Hepatocyte (in vitro differentiated cells): ENCODE measurements at places on chromosomes 16 and 17.

- DNase-seq: no peak
These were observed 553.2 kb downstream of the MAF start for GRCh38 chr16:79047337-79047736.

DNA sequence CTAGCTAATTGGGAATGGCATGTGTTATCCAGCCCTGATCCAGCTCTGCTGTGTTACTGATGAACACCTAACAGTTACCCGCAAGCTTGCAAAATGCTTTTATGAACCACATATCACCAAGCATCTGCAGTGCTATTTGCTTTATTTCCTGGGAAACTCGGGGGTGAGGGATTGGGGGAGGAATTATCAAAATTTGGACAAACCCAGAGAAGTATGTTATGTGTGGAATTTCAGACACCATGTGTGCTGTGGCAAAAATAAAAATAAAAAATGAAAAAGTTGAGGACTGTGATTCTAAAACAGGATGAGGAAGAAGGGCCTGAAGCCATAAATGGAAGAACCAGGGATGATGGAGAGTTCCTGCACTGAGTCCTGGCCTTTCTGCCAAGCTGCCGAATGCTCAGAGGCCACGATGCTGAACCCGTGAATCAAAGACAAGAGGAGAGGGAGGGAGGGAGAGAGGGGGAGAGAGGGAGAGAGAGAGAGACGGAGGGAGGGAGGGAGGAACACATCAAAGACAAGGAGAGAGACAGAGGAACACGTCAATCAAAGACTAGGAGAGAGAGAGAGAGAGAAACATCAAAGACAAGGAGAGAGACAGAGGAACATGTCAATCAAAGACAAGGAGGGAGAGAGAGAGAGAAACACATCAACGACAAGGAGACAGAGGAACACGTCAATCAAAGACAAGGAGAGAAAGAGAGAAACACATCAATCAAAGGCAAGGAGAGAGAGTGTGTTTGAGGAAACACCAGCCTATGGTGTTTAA lies 89.8 kb downstream of the MRM3 start:
- no peak for DNase-seq

GRCh38 chr17:55440391-55440790 lies 18.8 kb upstream of the MMD start:
- DNase-seq: no peak

- peak; percentile 33 for DNase-seq
These were observed 55.5 kb downstream of the SYT17 start for GRCh38 chr16:19223235-19224170.

DNA sequence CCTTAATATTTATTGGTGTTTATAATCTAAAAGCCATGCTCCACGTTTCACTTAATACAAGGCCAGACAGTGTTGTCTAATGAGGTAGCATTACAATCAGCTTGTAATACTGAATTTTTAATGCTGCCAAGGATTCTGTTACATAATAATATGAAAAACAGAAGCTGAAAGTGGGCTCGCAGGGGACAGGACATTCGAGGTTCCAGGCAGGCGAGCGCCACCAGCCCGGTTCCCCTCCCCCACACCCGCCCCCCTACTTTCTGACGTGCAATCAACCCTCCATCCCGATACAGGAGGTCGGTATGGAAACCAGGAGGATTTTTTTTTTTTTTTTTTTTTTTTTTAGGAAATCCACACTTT lies 6.2 kb upstream of the ZFHX3 start:
- DNase-seq: no peak

GRCh38 chr16:11100239-11100750 lies 155.7 kb downstream of the SOCS1 start:
- peak; percentile 55 for DNase-seq

DNA sequence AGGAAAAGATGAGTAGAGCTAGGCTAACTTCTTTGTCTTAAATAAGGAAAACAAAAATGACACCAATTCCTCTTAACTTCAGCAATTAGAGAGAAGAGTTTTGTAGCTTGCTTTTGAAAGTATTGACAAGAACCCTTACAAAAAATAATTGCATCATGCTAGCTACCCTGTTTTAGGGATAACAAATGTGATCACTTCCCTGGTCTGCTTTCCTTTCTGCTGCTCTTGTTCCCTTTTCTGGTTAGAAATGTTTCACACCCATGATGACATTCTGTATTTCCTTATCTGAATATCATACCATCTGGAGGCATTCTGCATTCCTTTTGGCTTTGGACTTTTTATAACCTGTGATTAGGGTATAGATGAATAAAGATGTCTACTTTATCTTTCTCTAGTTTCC lies 9.9 kb upstream of the SMIM36 start:
- no peak for DNase-seq

DNA sequence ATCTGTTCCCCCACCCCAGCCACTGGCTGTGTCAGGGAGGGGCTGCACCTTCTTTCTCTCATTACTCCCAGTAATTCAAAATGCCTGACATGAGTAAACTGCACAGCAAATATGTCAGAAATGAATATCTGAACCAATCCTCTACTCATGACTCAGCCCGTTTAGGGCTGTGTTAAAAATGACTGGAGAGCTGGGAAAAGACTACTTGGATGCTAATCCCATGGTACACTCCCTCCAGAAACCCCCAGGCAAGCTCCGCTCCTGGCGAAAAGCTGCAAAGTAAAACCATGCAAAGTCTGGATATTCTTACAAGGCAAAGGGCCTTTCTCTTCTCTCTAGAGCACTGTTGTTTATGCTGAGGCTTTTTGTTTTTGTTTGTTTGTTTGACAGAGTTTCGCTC lies 448.1 kb upstream of the DYNLRB2 start:
- DNase-seq: no peak

DNA sequence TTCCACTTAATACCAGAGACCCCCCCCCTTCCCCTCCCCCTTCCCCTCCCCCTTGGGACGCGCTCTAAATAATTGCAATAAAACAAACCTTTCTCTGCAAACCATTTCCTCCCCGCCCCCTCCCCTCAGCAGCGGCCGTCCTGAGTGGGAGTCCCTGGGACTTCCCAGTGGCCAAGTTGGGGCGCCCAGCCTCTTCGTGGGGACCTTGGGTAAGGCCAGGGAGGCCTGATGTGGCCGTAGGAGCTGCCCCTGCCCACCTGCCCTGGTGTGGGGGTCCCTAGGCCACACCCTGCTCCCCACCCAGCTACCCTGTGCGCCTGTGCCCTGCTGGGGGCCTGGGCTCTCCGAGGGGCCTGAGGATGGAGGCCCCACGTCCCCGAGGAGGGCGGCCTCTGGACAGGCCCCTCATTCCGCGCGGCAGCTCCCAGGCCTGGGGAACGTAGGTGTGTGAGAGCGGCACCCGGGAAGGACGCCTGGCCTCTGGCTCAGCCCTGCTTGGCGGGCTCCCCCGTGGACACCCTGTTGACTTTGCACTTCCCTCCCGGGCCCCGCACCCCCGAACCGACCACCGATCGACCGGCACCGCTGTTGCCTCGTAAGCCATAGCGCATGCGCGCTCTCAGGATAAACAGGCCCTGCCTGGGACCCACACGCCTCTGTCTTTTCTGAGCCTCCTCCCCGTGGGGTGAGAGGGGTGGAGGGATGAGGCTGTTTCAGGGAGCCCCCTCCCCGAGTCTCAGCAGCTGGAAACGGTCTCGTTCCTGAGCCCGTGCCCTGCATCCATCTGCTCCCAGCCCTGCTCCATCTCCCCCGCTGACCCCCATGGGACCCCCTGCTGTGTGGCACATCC lies 9.0 kb downstream of the NTHL1 start:
- DNase-seq: peak; percentile 69

DNA sequence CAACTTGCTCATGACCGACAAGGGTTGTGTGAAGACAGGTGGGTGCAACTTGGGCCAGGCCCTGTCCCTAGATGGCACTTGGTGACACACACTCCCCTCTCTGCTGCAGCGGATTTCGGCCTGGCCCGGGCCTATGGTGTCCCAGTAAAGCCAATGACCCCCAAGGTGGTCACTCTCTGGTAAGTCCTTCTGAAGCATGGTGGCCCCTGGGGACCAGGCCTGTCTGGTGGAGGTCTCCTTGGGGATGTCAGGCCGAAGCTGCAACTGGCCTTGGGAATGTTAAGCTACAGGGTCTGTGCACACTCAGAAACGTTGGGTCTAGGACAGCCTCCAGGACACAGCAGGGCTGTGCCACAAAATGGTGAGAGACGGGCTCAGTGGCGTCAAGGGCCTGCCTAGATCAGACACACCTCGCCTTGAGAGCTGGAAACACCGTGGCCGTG lies 6.8 kb downstream of the CDK10 start:
- DNase-seq: no peak

DNA sequence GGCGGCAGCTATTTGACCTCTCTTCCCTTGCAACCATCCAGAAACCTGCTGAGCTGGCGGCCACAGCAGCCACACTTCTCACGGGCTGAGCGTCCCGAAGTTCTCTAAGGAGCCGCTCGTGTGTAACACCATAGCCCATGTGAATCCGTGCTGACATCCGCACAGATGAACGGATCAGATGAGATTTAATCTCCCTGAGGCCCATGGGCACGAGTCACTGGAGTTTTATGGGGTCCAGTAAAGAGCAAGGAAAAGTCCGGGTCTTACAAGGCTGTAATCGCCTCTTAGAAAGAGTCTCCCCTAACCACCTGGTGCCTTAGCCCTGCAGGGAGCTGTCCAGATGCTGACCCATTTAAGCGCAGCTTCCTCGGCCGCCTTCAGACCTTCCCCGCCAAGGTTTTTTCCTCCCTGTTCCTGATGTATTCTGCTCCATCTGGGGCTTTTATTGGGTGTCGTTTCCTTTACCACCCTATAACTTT lies 5.5 kb upstream of the CACNG5 start:
- peak; percentile 91 for DNase-seq

DNA sequence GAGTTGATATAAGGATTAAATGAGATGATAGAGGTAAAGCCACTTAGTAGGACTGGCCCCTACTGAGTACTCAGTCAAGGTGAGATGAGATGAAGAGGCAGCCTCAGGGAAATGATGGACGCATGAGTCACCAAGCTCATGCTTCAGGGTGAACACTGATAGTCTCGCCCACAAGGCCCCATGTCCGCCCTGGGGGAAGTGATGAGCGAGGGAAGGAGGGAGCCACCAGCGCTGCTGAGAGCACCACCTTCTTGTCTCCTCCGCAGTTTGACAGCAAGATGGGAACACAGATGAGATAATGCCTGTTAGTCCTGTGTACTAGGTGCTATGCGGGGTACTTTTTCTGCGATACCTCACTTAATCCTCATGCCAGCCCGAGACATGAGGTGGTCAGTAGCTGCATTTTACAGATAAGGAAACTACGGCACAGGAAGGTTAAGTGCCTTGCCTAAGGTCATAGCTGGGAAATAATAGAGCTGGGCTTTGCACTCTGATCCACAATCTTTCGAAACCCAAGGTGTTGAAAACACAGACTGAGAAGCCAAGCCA lies 383.0 kb downstream of the CPPED1 start:
- DNase-seq: no peak

DNA sequence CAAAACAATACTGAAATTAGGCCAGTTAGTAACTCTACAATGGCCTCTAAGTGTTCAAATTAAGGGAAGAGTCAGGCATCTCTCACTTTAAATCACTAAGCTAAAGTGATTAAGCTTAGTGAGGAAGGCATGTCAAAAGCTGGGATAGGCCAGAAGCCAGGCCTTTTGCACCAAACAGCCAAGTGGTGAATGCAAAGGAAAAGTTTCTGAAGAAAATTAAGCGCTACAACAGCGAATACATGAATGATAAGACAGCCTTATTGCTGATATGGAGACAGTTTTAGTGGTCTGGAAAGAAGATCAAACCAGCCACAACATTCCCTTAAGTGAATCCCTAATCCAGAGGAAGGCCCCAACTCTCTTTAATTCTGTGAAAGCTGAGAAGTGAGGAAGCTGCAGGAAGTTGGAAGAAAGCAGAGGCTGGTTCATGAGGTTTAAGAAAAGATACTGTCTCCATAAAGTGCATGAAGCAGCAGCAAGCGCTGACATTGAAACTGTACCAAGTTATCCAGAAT lies 12.1 kb downstream of the RFWD3 start:
- no peak for DNase-seq

DNA sequence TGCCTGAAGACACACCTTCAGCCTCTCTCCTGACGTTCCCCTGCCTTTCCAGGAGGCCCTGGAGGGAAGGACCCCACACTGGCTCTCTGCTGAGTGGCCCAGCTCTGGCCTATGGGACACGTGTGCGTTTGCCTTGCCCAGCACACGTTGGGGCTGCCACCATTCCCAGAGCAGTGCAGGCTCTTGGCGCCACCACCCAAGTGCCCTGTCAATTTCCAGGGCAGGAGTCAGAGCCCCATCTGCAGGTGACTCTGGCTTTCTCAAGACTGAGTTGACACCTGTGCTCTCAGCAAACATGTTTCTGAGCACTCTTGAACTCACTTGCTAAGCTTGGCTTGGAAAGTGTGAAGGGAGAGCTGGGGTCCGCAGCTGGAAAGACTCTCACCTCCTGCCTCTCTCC lies 4.7 kb upstream of the IRF8 start:
- no peak for DNase-seq

DNA sequence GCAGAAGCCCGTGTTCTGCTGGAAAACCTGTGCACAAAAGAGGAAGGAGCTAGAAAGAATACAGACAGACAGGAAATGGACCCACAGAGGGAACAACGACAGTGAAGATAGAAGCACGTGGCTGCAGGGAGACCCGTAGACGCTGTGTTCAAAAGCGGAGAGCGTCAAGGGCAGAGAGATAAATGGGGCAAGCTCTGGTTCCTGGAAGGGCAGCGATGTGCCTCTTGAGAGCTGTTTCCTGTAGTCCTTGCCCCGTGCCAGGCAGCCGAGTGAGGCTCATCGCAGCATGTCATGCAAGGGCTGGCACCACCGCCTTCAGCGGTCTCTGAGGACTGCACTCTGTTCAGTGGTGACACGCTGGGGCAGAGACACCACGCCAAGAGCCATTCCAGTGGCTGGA lies 43.6 kb upstream of the CACNG5 start:
- no peak for DNase-seq

GRCh38 chr16:17395849-17396480 lies 74.8 kb downstream of the XYLT1 start:
- no peak for DNase-seq

DNA sequence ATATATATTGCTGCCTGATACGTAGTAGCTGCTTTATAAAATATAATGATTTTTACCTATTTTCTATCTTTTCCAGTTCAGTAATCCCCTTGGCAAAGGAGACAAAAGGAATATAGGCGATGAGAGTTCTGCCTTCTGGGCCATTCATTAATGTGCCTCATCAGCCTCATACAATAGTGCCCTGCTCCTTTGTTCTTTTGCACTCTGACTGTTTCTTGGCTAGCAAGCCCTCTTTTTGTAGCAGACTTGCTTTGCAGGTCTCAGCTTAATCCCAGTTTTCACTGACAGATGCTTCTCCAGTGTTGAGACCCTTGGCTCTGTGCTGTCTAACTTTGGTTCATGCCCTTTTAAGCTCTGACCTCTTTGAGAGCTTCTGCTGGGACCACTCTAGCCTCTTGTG lies 10.4 kb downstream of the HSD17B2 start:
- no peak for DNase-seq
